ENCODE measurements at places on chromosomes 11 and 22.

- no peak for DNase-seq
Measured at GRCh38 chr11:112809429-112809828, 151.8 kb upstream of the NCAM1 start.

DNA sequence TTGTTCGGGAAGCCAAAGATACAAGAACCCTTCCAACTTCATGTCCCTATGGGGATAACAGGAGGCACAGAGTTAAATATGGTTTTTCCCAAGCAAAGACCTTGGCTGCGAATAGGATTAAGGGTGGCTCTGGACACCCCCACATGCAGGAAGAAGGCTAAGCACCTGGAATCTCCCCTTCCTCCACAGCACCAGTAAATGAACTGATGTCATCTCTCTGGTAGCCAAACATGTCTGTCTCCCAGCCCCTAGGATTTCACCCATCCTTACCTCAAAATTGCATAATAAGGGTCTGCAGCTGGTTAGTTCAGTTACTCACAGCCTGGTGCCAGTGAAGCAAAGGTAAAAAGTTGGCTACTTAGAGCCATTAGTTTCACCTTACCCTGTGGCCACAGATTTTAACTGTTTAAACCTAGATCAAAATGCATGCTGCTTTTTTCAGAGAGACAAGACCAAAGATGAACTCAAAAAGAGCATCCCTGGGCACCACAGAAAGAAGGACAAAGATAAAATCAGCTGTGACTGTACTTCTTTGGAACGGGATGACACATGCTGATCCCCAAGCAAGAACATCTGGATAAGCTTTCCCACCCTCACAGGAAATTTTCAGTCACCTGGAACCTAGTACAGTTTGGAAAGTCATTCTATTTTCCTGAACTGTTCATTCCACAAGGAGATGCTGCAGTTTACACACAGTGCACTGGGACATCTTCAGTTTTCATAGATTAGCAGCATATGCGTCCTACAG lies 77.2 kb upstream of the AKIP1 start:
- no peak for DNase-seq

GRCh38 chr11:109016724-109017123 lies 351.9 kb downstream of the DDX10 start:
- DNase-seq: no peak

DNA sequence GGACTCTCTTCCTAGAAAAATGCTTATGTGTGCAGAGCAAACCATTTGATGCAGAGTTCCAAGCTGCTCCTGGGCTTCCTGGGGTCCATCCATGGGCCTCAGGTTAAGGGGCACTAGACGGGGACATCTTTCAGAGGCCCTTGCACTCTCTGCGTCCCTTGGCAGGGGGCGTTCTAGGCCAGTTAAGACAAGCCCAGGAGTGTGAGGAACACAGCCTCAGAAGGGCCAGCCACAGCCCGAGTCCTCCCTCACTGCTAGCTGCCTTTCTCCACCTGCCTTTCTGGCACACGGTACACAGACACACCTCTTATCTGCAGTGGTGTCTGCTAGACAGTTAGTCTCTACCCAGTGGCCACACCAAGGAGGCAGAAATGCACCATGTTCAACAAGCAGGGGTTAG lies 18.0 kb upstream of the BID start:
- no peak for DNase-seq

GRCh38 chr11:91846649-91847048 lies 378.0 kb upstream of the FAT3 start:
- DNase-seq: no peak

GRCh38 chr22:17985606-17986005 lies 38.8 kb downstream of the MICAL3 start:
- DNase-seq: no peak

DNA sequence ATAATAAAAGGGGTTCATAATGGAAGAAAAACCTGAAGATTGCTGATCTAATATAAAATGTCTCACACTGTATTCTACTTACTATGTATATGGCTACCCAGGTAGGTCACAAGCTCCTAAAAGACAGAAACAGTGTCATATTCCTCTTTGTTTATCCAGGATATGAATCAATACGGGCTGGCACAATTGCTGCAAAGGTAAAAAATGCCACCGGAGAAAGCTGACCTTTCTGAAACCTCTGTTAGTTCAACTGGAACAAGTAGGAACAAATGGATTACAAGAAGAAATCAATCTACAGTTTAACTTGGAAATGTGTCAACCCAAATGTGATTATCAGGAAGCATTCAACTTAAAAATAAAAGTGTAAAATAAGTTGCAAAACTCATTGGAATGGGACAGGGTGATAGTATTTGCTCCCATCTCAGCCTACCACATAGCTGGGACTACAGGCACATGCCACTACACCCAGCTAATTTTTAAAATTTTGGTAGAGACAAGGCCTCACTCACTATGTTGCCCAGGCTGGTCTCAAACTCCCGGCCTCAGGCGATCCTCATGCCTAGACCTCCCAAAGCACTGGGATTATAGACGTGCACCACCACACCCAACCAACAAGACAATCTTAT lies 27.6 kb downstream of the SLC35F2 start:
- no peak for DNase-seq

DNA sequence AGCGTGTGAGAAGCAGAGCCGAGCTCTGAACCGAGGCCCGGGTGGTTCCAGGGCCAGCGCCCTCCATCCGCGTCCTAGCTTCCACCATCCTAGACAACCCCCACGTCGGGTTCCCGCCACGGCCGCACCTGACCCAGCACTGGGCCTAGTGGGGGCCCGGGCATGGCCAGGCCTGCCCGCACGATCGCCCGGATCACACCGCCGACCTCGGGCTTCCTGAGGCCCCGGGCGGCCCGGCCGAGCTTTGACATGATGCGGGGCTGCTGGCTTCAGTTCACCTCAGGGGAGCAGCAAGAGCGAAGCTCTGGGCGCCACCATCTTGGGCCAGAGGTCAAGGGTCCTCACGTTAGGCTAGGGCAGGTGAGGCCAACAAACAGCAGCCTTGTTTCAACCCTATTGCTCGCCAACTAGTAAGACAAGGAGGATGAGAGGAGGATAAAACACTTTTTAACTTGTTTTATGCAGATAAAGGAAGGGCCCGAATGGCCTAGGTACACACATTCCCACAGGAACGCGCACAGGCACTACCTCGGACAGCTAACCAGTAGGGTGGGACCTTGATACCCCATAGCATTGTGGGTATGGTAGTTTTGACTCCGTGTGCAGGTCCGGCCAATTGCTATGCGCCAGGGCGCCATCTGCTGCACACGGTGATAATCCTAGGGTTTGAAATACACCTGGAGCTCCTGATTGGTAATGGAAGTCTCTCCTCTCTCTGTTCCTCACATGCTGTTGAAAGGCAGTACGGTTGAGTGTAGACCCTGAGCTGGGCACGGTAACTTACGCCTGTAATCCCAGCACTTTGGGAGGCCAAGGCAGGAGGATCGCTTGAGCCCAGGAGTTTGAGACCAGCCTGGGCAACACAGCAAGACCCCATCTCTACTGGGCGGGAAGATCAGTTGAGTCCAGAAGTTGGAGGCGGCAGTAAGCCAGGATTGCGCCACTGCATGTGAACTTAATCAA lies at the start of gene MRPL11:
MRPL11 (minus strand) TSS at position 345 of the 963 bp plus-strand sequence; CDS start at position 251, 94 bp downstream.
- peak; percentile 86 for DNase-seq

GRCh38 chr11:111942829-111943228 lies 5.7 kb downstream of the DIXDC1 start:
- DNase-seq: no peak

DNA sequence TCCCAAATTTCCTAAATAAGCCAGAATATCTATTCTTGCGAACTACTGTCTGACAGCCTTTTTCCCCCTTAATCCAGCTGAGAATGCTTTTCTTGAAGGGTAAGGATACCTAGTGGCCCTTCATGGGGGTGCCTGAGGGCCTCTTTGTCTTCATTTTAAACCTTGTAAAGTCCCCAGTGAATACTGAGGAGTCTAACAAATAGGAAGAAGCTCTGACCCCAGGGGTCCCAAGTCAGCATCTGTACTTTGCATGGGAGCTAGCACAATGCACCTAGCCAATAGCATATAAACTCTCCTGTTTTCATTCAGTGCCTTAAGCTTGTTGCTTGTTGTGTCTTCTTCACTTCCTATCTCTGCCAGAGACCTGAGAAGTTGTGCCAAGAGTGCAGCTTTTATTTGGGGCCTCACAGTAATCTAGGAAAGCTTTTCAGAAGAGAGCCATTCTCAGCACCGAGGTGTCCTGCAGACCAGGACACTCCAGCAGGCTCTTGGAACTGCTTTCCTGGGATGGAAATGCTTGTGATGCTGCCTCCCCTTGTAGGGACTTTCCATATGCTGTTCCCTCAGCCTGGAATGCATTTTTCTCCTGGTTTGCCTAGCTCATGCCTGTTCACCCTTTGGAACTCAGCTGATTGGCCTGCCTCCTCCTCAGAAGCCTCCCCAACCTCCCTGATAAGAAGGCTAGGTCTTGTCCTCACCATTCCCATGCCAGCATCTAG lies 37.2 kb downstream of the BMAL1 start:
- DNase-seq: no peak

DNA sequence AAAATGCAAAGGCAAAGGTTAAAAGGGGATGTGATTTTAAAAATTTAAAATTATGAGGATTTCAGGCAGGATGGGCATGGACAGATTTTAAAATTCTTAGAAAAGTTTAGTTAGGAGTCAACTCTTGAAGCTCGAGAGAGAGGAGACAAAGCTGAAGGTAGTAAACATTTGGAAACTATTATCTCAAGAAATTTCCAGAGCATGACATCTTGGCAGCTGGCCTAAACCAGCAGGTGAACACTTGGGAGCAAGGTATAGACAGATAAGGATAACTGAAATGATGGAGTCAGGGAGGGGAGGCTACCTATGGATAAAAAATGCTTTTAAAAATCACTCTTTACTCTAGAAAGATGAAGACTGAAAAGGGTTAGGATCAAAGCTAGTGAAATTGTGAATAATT lies 13.7 kb downstream of the POU2AF3 start:
- DNase-seq: no peak

GRCh38 chr11:70191495-70192140 lies 11.5 kb upstream of the FADD start:
- DNase-seq: peak; percentile 61

DNA sequence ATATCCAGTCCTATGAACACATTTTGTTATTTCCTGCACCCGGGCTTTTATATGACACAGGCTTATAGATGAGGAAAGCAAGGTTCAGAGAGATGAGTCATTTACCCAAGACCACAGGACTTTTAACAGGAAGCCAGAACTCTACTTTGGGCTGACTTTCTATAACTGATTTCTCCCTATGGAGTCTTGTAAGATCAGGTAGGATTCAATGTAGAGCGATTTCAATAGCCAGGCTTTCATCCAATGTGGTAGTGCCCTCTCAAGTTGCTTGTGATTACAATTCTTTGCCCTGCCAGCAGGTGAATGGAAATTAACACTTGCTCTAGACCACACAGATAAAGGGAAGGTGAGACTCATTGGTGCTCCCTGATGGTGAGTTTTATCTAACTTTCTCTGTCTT lies 378.3 kb downstream of the INSC start:
- DNase-seq: no peak

- DNase-seq: no peak
Measured at GRCh38 chr22:49197986-49198704, 629.5 kb downstream of the BRD1 start.

DNA sequence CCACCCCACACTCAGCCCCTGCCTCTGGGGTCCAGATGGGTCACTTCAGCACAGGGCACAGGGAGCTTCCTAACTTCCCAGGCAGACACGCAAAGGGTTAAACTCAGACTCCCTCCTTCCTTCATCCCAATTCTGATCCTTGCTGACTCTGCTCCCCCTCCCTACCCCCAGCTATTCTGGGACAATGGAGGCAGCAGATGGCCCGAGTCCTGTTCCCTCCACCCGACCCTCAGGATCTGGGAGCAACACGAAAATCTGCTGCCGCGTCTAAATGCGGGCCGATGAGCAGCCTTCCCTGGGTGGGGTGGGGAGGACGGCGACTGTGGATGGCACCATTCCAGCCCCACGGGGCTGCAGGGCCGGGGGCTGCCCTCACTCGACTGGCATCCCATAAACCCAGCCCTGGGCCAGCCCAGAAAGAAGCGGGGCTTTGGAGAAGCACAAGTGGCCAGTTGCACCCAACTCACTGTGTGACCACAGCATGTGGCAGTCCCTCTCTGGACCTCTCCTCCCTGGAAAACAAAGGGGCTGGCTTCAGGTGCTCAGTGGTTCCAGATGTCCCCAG lies 18.7 kb downstream of the MFNG start:
- no peak for DNase-seq

GRCh38 chr11:105100206-105100605 lies 39.4 kb downstream of the CARD18 start:
- no peak for DNase-seq

- no peak for DNase-seq
Measured at GRCh38 chr11:134759855-134760254, 347.8 kb upstream of the B3GAT1 start.

DNA sequence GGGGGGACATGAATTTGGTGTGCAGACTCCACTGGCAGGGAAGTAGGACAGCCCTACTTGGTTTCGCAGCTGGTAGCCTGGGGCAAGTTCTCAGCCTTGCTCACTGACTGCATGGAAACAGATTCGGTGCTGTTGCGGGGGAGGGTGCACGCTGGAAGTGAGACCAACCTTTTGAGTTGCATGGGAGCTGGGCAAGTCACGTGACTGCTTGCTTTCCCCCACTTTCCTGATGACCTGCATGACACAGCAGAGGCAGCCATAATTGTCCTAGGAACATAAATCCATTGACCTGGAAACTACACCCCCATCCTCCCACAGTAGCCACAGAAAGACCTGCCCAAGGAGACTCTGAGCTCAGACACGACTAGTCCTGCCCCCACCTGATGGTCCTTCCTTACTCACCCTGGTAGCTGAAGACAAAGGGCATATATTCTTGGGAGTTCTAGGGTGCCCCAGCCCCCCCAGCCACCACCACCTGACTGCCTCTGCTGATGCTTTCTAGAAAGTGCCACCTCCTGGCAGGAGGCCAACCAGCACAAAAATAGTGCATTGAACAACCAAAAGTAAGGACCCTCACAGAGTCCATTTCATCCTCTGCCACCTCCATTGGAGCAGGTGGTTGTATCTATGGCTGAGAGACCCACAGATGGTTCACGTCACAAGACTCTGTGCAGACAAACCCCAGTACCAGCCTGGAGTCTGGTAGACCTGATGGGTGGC lies 4.1 kb upstream of the HBG2 start:
- no peak for DNase-seq

- DNase-seq: no peak
Measured at GRCh38 chr11:60511393-60511792, 3.8 kb upstream of the MS4A13 start.

All from right renal pelvis (tissue), 4 donors.